ENCODE measurements at places on chromosomes 16 and 17.

- no peak for DNase-seq
Measured at GRCh38 chr17:80503921-80504320, 27.5 kb upstream of the NPTX1 start.

GRCh38 chr17:68482576-68483041 lies 25.3 kb upstream of the WIPI1 start:
- no peak for DNase-seq

GRCh38 chr16:11374255-11374654 lies 29.0 kb downstream of the RMI2 start:
- no peak for DNase-seq

DNA sequence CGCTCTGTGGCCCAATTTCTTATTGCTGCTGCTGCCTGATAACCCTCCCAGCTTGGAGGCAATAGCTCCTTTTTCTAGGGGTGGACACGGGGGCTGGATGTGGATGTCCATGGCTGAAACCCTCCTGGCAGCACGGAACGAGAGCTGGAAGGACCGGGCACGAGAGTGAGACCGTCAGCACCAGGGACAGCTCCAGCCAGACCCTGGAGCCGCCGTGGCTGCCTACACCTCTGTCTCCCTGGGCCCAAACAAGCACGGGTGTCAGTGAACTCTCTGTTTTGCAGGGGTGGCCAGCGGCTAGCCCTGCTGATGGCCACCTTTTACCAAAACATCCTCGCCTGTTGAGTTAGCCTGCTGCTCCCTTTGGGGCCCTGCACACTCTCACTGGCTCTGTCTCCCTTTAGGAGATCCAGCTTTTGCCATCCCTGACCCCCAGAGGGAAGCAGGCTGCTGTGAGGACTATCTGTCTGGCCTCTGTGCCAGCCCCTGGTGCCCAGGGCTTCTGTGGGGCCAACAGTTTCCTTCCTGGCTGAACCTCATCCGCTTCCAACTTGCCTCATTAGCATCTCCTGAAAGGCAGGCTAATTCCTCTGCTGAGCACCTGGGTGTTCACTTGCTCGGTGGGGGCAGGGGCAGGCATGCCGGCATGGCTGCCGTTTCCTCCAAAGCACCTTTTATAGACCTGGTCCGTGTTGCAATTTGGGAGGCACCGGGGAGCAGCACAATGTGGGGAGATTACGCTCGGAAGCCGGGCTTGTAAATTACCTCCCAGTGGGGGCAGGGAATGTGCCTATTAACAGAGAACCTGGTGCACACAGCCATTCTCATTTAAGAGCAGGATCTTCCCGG lies 118.1 kb downstream of the ENGASE start:
- no peak for DNase-seq

DNA sequence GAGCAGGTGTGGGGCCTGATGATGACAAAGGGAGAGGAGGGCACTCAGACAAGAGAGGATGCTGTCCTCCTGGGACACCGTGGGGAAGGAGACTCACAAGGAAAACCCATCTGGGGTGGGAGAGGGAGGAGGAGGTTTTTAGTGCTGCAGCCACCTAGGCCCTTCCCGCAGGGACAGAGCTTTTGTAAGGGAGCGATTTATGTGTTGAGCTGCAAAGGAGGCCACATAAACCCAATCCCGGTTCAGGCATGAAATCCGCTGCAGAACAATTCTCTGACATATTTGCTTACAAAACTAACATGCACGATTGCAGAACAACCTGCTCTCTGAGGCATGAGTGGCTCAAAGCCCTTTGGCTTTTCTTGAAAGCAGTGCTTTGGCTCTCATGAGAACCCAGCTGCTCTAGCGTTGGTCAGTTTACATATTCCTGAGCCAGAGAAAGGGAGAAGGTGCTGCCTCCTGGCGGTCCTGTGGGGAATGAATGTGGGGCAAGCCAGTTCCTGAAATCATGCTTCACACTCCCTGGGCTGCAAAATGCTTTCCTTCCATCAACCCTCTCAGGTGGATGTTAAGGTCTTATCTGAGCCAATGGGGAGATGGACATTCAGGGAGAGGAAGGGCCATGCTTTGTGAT lies 122.4 kb upstream of the NLRP1 start:
- DNase-seq, result peak; percentile 37

GRCh38 chr16:79320956-79321355 lies 279.6 kb downstream of the MAF start:
- DNase-seq, result no peak

DNA sequence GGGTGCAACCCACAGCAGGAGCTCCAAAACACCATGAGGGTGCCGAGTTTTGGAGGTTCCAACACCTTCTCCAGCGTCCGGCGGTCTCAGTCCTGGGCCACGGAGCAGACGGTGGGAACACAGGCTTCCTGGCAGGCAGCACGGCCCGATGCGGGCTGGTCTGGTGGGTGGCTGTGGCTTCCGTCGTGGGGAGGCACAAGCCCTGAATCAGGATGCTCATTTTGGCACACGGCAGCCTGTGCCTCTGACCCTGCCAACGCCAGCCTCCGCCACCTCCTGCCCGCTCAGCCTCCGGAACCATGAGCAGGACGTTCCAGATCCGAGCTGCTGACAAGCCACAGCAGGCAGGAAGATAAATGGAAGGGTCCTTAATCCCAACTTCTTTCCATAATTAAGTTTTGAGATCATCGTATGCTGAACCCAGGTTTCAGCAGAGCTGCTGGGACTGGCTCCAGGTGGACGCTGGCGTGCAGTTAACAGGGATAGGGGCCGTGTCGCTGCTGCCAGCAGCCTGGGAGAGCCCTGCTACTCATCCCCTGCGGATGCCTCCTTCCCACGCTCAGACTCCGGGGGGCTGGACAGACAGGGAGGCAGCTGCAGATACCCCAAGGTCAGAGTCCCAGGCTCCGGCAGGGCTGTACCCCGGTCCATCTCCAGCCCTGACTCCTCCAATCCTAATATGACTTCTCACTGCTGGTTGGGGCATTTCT lies 136.6 kb downstream of the ENGASE start:
- no peak for DNase-seq

DNA sequence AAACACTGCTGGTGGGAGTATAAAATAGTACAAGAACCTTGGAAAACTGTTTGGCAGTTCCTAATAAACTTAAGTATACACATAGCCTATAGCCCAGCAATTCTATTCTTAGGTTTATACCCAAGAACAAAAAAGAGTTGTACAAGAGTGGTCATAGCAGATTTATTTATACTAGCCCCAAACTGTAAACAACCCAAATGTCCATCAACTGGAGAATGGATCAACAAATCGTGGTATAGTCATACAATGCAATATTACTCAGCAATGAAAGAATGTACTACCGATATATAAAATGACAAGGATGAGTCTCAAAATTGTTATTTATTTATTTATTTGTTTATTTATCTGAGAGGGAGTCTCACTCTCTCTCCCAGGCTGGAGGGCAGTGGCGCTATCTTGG lies 23.1 kb downstream of the GNGT2 start:
- DNase-seq, result no peak

GRCh38 chr17:56182081-56182480 lies 28.8 kb downstream of the ANKFN1 start:
- no peak for DNase-seq

GRCh38 chr16:4401094-4401501 lies 15.3 kb downstream of the CORO7 start:
- no peak for DNase-seq

- DNase-seq, result no peak
Measured at GRCh38 chr16:2516391-2517240, 2.9 kb downstream of the ATP6V0C start.
